ENCODE measurements at places on chromosomes 3 and 15.
A peak's percentile ranks its signal among the peaks of the same experiment; 100 is the strongest.

DNA sequence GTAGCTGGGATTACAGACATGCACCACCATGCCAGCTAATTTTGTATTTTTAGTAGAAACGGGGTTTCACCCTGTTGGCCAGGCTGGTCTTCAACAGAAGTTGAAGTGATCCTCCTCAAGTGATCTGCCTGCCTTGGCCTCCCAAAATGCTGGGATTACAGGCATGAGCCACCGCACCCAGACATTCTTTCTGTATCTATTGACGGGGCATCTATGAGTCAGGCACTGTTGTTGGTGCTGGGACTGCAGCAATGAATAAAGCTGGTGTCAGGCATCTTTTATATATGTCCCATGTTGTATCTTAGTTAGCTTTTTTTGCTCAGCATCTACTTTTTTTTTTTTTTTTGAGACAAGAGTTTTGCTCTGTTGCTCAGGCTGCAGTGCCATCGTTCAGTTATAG, 47.6 kb upstream of the ULK4 start:
- DNase-seq, result no peak

- no peak for DNase-seq
Observed at GRCh38 chr3:52688266-52688665, 2.4 kb downstream of the GNL3 start.

DNA sequence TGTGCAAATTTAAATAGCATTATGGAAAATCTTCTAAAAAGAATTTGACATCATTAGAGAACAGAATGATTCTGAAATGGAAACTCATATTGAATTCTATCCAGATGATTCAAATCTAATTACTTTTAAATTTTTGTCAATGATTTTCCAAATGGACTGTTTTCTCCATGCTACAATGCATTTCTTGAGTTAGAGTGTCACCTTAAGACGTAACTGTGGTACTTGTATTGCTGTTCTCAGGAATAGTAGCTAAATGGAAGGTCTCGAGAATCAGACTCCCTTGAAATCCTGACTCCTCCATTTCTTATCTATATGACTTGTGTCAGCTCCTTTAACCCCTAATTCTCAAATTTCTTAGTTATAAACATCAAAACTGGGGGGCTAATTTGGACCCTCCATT, 102.3 kb downstream of the P2RY1 start:
- DNase-seq, result no peak

- DNase-seq, result peak; percentile 4
Observed at GRCh38 chr3:149879872-149880271, 66.9 kb downstream of the RNF13 start.

GRCh38 chr15:27448986-27449385, 478.0 kb downstream of the GABRG3 start:
- DNase-seq, result no peak

DNA sequence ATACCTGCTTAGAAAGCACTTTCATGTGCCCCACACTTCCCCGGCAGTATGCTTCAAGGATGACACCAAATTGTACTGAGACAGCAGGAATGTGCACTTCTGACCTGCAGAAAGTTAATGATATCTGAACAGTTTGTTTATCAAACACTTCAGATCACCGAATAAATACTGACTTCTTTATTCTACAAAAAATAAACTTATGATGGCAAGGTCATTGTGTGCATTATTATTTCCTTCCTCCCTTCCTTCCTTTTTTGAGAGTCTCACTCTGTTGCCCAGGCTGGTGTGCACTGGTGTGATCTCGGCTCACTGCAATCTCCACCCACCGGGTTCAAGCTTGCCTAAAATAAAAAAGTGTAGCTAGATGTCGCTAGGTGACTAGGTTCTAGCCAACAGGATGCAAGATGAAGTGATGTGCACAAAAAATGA, 80.3 kb downstream of the FAIM start:
- no peak for DNase-seq

GRCh38 chr3:38828681-38829080, 12.7 kb upstream of the SCN10A start:
- no peak for DNase-seq

DNA sequence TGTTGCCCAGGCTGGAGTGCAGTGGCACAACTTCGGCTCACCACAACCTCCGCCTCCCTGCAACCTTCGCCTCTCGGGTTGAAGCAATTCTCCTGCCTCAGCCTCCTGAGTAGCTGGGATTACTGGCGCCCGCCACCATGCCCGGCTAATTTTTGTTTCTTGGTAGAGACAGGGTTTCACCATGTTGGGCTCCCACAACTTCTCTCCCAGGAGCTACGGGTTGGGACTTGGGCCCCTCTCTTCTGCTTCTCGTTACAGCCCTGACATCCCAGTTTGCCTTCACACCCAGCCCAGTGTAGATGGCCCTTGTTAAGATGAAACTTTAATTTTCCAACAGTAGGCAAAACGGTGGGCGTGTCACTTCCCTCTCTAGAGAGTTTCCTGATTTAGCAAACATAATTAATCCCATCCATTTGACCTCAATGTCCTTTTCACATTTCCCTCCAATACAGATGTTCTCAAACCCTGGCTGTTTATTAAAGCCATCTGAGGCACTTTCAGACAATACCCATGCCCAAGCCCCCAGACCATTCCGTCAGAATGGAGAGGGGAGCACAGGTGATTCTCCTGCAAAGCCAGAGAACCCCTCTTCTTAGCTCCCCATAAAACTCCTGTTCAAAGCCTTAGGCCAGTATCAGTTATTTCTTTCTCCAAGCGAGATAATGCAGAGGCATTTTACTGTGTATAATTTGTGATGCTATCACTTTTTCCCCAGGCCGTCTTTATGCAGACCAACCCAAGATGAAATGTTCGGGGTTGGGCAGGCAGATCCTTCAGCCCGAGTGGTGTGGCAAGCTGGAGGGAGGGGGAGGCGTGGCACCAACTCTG, 245.7 kb downstream of the XXYLT1 start:
- no peak for DNase-seq

- no peak for DNase-seq
Observed at GRCh38 chr3:129054605-129055104, 5.9 kb upstream of the GP9 start.

GRCh38 chr3:30440880-30441279, 165.5 kb upstream of the TGFBR2 start:
- DNase-seq, result no peak

GRCh38 chr3:102722317-102722716, 287.5 kb downstream of the ZPLD1 start:
- DNase-seq, result no peak

DNA sequence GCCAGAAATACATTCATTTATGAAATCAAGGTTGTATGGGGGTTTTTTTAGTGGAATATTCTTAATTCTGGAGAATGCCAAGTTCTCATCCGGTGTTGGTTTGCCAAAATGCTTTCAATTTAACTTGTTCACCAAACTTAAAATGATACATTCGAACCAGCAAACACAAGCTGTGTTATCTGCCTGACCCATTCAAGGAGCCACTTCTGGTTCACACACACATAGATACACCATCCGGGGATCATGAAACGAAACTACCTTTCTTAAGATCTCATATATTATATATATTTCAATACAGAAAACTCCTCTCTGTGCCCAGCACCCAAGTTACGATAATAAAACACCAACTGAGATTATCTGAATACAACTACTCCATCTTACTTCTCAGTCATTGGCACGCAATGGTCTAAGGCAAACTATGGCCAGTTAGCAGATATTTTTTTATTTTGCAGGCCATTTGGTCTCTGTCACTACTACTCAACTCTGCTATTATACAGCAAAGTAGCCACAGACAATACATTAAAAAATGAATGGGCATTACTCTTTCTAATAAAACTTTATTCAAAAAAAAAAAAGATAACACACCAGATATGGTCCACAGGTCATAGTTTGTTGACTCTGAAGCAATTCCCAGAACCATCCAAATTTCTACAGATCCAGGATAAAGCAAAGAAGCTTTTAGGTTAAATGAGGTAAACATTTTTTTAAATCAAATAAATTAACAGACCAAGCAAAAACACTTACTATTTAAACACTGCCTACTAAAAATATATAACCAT, 89.6 kb downstream of the TBL1XR1 start:
- DNase-seq, result no peak

DNA sequence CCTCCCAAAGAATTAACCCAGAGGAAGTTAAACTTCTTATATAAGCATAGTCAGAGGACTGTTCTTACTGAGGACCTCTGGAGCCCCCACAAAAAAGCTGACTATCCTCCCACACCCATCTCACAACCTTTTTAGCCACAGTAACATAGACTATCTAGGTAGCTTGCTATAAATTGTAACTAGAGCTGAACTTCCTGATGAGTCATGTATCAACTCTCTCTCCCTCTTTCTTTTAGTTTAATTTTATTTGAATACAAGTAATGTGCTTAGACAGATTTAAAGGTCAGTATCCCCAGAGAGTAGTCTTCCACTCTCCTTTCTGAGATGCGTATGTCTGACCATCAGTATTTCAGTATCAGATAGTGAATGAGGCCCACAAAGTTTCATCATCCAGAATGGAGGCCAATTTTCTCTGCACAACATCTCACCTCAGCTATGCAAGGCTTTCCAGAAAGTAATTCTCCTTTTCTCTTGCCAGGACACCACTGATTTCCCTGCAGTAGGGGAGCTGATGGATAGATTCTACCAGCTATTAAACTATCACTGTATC, 104.0 kb upstream of the MYRIP start:
- no peak for DNase-seq

- no peak for DNase-seq
Observed at GRCh38 chr15:78034495-78035191, 42.9 kb downstream of the TBC1D2B start.

DNA sequence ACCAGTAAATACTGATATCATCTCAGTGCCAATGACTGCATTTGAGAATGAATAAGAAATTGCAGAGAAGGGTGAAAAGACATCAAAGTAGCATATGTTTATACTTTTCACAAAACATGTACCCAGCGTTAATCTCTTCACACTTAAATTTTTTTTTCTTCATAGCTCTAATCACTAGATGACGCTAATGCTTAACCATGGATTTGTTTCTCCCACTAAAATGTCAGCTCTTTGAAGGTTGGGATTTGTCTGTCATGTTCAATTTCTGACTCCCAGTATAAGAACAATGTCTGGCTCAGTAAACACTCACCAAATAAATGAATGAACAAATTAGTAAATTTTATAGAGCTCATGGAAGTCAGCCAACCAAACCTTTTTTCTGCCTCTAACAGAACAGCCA, 78.3 kb upstream of the LMCD1 start:
- DNase-seq, result no peak

- DNase-seq, result no peak
Observed at GRCh38 chr3:16897254-16897926, 12.6 kb downstream of the PLCL2 start.

GRCh38 chr3:10620833-10621082, 115.4 kb upstream of the ATP2B2 start:
- DNase-seq, result no peak

DNA sequence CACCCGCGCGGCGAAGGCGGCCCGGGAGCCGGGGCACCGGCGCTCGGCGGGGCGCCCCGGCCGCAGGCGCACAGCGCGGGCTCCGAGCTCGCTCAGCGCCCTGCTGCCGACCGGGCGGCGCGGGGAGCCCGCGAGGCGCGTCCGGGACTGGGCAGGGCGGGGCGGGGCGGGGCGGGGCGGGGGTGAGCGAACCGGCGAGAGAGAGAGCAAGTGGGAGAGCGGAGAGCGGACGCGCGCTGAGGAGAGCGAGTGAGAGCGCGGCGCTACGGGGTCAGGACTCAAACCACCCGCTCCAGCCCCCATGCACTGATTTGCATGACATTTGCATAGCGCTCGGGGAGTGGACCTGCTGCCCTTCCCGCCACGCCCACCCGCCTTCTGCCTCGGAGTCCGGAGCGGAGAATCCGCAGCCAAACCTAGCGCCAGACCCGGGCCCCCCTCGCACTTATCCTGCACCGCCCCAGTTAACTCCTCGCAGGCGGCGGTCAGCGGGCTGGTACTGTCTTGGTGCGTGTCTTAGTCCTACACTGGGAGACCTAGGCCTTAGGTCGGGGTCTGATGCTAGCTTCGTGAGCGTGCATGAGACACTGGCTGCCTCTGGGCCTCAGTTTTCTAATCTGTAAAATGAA, at the start of gene MYLK:
TSS of gene MYLK (minus strand) at position 130 of the 629 bp plus-strand sequence. CDS start 90,491 bp downstream, outside the sequence.
- DNase-seq, result no peak

GRCh38 chr3:111547631-111548030, 5.6 kb downstream of the CD96 start:
- DNase-seq, result no peak

DNA sequence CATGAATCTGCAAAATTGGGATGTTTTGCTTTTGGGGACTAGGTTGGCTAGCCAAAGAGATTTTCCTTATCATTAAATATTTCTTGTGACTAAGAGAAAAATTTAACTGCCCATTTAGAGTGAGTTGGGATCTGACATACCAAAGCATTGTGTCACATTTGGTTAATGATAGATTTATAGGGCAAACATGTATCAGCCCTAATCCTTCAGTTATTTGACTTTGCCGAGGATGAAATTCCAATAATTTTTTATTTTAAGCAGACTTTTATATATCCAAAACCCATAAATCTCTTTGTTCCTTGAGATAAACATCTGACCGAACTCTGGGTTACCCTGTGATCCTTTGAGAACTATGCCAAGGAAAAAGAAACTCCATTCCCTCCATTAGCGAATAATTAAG, 218.9 kb downstream of the CDIN1 start:
- DNase-seq, result no peak

DNA sequence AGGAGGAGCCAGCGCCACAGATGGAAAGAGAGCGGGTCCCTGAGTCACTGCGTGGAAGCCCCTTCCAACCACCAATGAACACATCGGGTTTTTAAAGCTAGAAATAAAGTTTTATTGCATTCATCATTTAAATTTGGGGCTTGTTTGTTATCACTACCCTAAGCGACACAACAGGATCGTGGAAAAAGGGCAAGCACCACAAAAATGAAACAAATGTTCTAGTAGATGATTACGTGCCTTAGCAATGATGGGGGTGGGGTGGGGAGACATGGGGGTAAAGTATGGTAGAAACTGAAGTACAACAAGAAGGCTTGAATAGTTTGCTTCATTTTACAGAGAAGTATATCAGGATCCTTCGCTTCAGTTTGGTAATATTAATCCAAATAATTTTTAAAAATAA, 221.6 kb upstream of the ATP10A start:
- no peak for DNase-seq

DNA sequence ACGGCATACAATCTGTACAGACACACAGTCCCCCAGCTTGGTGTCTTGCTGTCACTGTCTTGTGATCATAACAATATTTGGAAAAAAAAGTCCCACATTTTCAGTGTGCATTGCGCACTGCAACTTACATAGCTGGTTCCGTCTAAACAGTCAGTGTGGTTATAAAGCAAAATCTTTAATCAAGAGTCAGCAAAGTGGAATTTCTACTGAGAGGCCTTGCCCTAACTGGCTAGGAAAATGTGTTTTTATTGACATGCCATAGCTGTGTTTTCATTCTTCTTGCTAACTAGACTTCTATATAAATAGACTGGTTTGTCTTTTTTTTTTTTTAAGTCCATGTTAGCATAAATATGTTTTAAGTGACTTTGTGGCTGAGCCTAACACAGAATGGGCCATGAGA, 174.8 kb downstream of the POLR2M start:
- DNase-seq, result no peak

DNA sequence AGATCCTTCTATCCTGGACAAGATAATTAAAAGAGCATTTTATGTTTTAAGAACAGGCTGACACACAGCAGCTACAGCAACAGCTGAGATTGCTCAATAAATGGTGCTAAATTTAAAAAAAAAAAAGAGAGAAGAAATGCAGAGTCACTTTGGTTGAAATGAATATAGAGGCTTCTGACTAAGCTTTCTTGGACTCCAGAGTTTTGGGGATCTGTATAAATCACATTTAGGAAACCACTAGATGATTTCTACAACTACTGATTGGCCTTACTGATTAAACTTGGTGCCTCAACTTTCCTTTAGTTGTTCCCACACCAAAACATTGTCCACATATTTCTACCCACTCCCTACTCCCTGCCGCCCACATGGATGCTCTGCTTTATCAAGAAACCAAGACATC, 132.9 kb upstream of the ZBTB20 start:
- DNase-seq, result no peak

- DNase-seq, result no peak
Observed at GRCh38 chr3:54936561-54936960, 8.7 kb upstream of the LRTM1 start.

All from C1 segment of cervical spinal cord (tissue), 14 donors.